ENCODE measurements at places on chromosomes 12 and 14.

- DNase-seq: no peak
Observed at GRCh38 chr14:23112359-23113178, 6.5 kb downstream of the CEBPE start.

DNA sequence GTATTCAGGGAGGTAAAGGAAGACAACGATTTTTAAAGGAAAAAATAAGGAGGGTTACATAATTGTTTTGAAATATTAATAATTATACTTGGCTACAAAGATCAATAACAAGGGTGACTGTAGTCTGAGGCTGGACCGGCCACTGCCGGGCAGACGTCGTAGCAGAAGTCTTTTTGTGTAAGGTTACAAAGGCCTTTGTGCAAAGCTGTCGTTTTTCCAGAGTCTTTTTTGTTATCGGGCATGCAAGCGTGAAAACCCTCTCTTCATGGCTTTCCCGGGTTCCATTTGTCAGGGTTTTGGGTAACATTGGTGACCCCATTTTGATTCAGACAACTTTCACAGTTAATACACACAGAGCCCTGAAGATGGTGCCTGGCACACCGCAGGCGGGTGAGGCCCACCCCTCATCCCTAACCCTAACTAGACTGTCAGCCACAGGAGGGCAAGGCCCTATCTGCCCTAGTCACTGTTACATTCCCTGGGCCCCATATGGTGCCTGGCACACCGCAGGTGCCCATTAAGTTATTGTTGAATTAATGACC is 31.3 kb downstream of the RILPL1 start:
- no peak for DNase-seq

DNA sequence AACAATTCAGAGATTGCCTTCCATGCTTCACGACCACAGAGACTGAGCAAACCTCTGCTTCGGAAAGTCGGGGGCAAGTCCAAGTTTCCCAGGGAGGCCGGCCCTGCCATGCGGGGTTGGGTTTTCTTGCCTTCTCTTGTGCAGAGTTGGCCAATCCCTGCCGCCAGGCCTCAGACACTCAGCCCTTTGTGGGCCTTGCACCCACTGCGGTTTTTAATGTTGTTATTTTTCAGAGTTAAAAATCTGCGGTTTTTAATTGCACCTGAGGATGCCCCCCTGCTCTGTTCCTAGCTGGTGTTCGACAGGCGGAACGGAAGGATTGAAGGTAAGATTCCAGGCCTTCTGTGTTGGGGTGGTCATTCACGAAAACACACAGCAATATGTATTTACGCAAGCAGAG is 108.7 kb downstream of the CALM1 start:
- DNase-seq: no peak

DNA sequence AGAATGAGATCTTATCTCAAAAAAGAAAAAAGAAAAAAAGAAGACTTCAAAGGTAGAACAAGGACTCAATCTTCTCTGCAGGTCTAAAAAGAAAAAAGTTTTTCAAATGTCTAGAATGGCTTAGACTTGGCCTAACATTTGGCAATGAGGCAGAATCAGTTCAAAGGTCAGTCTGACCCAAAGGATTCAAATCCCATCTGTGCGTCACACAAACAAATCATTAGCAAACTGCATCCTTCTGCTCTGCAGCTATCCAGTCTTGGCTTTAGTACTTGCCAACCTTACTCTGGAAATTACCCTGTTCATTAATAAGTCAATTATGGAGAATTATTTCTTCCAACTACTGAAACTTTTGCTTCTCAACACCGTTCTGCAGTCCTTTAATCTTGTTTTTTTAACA is 3.1 kb downstream of the YAF2 start:
- no peak for DNase-seq

- DNase-seq: no peak
Observed at GRCh38 chr12:104250366-104251125, 35.0 kb downstream of the TXNRD1 start.

- no peak for DNase-seq
Observed at GRCh38 chr12:111203446-111203845, 165.4 kb downstream of the PHETA1 start.

DNA sequence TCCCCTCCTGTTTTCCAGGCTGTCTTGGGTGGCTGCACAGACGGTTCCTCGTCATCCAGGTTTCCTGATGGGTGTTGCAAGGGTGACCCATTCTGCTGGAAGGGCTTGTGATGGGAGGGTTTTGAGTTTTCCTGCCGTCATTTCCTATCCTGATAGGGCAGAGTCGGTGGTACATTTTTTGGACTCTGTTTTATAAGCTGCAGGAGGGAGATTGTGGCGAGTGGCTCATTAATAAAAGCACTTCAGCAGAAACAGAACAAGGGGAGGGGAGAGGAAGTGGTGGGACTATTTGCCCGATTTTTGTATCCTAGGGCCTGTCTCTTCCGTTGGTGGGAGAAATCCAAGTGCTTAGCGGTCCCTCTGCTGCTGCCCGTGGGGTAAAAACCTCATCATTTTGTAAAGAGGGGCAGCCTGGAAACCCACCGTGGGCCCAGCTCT is 40.0 kb downstream of the TSPAN9 start:
- no peak for DNase-seq

- no peak for DNase-seq
Observed at GRCh38 chr14:50545618-50546017, 13.2 kb upstream of the MAP4K5 start.

- DNase-seq: peak; percentile 37
Observed at GRCh38 chr12:18135509-18135908, 45.5 kb upstream of the RERGL start.

- peak; percentile 81 for DNase-seq
Observed at GRCh38 chr12:121964813-121965643, 46.6 kb downstream of the CFAP251 start.

- DNase-seq: peak; percentile 7
Observed at GRCh38 chr12:78402366-78403134, 462.0 kb upstream of the SYT1 start.

DNA sequence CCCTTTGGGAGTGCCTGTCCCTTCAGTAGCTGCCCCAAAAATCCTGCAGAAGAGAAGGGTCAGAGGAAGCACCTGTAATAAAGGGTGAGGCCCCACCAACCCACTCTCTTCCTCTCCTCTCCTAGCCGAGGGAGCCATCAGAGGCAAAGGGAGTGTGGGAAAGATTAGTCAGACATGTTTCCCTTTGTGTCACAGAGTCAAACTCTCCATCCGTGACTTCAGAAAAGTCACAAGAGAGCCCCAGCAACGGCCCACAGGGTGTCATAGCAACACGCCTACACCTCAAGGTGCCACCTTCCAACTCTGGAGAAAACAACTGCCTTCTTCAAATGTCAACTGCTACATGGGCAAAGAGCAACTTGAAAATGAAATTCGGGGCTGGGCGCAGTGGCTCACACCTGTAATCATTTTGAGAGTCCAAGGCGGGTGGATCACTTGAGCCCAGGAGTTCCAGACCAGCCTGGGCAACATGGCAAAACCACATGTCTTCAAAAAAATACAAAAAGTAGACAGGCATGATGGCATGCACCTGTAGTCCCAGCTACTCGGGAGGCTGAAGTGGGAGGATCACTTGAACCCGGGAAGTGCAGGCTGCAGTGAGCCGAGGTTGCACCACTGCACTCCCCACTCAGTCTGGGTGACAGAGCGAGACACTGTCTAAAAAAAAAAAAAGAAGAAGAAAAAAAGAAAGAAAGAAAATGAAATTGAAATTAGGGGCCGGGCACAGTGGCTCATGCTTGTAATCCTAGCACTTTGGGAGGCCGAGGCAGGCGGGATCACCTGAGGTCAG is 17.7 kb upstream of the CD27 start:
- DNase-seq: no peak

GRCh38 chr14:72941286-72941985 is 15.2 kb downstream of the DCAF4 start:
- no peak for DNase-seq

DNA sequence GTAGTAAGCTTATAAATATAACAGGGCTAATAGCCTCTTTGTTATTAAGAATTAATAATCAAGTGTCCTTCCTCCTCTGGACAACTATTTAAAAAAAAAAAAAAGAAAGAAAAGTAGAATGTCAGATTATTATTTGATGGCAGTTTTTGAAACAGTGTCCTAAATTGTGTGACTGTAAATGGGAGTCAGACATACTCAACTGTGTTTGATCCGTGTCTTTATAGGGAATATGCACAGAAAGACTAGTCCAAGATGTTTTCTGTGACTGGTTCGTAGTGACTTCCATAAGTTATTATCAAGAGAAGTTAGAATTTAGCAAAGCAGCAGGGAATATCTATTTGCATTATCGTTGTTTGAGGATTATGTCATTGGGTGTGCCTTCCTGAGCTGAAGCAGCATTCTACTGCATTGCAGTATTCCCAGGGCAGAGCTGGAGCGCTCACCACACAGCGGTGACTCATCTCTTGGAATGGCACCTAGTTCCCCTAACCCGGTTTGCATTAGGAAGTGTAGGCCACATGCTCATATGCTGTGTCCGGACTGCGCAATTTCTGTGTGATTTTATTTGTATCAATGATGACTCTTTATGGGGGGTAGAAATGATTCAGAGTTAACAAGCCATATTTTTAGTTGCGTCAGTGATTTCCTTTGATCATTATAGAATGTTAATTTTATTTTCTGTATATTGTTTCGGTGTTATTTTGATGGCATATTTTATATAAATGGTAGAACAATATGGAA is 7.9 kb downstream of the DYNC1H1 start:
- DNase-seq: peak; percentile 91

GRCh38 chr14:62308891-62309290 is 546.7 kb downstream of the SNAPC1 start:
- DNase-seq: no peak

DNA sequence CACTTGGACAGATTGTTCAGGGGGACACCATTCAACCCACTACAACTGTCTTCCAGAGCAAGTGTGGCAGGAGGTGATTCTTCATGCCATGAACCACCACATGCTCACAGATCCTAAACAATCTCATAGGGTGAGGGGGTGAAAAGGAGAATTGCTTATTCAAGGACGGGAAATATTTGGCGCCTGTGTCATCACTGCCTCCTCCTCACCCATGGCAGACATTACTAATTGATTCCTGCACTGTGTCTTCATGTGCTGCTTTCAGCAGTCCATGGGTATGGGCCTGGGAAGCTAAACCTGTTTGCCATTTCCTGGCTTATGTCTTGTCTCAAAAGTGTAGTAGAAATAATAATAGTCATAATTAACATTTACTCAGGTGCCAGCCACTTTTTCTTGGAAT is 31.3 kb downstream of the MMAB start:
- DNase-seq: no peak

Data from GM03348 (cell line).